ENCODE measurements at places on chromosomes 16 and 17. TPM values are rescaled to one million over a fixed set of nuclear protein-coding genes. Genes with fewer than 3 reads are reported as not detected.

DNA sequence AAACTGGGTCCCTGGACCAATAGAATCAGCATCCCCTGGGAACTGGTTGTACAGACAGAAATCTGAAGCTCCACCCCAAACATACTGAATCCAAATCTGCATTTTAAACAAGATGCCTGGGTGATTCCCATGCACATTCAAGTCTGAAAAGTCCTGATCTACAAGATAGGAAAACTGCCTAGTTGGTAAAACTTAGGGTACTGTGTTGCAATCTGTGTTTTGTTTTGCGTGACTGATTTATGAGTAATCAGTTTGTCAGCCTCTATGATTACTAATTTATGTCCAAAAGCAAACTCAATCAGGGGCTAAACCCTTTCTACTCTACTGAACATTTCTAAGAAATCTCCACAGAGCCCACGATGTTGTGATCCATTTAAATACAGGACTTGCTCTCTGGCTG, 103.8 kb downstream of the YPEL2 start:
- no peak for DNase-seq

The UMOD gene
- polyA plus RNA-seq: 4,168 TPM

- DNase-seq: no peak
Measured at GRCh38 chr17:41553987-41554680, 17.7 kb downstream of the KRT9 start.

- no peak for DNase-seq
Measured at GRCh38 chr17:31549121-31549524, 157.6 kb downstream of the RAB11FIP4 start.

DNA sequence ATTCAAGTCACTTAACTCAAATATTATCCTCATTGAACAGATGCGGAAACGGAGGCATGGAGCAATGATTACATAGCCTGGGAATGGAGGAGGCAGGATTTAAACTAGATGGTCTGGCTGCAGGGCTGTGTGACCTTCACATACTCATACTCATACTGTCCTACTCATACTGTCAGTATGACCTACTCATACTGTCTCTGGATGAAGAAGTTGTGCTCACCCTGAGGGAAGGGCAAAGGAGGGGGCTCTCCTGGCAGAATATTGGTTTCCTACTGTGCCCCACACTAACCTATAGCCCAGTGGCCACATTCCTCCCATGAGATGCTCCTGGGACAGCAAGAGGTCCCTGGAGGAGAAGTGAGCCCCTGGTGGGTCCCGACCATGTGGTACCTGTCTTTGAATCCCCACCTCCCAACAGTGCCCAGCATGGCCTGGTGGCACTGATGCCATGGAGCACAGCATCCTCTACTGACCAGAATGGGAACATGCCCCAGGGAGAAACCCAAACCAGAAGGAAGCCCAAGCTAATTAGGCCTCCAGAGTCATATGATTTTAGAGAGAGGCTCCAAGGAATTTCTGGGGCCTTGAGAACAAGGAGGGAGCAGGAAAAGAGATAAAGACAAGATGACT, 197.3 kb upstream of the SDK2 start:
- no peak for DNase-seq

All from kidney (tissue), 22 donors.